ENCODE measurements at places on chromosomes 1 and 21.

DNA sequence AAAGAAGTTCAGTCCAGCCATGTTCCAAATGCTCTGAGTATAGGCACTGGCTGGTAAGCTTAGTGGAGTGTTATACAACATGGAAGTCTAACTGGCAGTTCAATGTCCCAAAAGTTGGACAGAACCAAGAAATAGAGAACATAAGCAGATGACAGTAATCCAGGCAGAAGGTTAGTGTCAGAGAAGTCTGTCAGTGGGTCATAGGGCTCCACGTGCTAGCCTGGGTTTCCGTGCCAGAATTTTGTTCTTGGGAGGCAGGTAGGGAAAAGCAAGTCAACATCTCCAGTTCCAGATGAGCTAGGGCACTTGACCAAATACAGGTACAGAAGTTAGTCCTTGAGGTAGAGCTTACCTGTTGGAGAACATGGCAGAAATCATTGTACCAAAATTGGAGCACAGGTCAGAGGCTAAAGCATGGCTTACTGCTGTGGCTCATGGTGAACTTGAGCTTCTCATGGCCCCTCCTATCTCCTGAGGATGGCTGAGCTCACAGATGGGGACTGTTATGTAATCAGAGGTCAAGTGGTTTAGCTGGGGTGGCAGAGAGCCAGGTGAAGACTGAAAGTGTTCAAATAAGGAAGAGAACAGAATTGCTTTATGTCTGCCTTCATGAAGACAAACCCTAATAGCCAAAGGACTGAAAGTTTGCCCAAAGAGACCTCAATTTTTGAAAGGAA, 170.8 kb downstream of the NFIA start:
- DNase-seq: peak; percentile 15

GRCh38 chr21:22575165-22575584, 1577.0 kb downstream of the NCAM2 start:
- no peak for DNase-seq

DNA sequence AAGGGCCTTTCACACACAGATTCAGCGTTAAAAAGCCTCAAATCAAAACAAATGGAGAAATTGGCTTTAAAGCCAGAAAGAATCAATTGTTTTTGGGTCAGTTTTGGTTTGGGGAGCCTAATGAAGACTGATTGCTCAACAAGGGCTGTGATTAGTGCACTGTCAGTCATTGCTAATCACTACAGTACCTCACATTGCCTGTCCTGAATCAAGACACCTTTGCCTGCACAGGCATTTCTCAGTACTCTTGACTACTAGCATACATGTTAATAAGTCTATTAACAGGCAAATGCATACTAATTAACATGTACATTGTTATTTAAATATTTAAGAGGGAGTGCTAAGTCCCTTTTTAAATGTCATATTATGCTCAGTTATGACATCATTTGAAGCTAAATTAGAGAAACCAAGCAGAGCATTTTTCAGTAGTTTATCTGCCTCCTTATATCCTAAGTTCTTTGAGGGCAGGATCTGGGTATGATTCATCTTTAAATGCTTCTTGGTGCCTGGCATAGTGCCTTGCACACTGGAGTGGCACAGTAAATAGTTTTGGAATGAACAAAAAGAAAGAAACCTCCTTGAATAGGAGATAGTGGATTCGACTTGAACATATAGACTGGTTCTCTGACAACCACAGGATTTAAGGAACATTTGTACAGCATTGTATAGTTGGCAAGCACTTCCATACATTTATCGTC, 25.8 kb upstream of the CCN1 start:
- peak; percentile 89 for DNase-seq

- peak; percentile 37 for DNase-seq
Observed at GRCh38 chr1:55280731-55281130, 65.6 kb upstream of the USP24 start.

GRCh38 chr21:28110074-28110473, 882.6 kb downstream of the LTN1 start:
- no peak for DNase-seq

GRCh38 chr1:183676586-183677189, 23.6 kb upstream of the APOBEC4 start:
- peak; percentile 72 for DNase-seq

DNA sequence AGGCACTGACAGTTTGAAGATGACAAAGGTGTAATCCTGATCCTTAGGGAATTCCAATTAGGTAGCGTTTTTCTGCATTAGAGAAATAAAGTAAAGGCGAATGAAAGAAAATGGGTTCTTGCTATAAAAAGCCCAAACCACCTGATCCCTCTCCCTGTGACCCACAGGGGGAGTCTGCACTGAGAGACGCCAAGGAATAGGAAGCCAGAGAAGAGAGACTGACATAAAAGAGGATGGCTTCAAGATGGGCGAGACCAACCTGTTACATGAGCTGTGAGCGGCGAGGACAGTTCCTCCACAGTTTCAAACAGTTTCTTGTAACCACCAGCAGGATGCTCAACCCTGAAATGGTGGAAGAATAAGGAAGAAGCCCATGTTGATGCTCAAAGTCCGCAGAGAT, 1.4 kb downstream of the RPE65 start:
- no peak for DNase-seq

DNA sequence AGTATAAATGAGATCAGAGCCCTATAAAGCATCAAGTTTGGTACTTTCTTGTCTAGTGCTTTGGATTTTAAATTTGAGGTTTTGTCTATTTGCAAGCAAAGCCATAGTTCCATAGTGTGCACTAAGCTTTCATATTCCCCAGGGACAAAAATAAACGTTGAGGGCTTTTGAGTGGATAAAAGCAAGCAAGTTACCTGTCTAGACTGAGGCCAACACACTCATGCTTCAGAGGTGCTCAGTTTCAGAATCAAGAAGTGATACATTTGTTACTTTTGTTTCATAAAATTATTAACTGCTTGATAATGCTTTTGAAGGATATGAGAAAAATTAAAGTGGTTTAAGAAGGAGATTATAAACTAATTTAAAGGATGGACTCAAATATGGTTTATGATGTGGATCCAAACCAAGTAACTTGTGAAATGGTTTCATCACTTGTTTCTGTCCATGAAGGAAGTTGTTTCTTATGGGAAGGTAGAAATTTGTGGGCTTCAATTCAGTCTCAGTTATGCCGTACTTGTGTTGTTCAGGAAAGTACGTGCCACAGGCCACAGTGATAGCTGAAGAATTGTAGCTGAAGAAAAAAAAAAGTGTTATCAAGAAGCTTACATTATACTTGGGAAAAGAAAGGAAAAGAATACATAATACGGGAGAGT, 71.2 kb downstream of the CHRM3 start:
- no peak for DNase-seq

DNA sequence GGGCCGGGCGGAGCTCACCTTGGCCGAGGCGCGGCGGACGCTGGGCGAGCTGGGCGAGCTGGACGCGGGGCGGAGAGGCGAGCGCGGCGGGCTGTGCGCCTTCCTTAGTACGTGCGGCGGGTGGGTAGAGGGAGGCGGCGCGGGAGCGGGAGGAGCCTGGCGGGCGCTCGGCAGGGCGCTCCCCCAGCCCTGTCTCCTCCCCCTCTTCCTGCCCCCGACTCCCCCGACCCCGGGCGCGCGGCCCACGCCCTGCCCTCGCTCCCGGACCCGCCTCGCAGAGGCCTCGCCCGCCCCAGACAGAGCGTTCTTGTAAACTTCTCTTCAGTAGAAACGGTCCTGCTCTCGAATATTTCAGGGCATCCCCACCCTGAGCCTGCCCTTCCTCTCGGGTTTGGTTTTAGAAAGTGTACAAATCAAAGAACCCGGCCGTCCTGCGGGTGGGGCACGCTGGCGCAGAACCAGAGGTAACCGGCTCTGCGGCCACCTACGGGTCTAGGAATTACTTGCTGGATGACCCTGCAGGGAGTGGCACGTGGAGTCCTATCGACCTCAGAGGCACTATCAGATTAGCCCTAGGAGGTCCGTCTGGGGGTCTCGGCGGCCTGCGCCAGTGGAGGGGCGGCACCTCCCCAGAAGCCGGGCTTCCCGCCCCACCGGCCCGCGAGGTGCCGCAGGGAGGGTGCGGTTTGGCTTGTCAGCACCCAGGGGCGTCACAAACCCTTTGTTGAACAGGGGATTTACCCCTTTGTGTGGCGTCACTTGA, at the start of gene S100A10:
Gene S100A10, minus strand, starts transcription at position 126 of the 763 bp plus-strand sequence. CDS start 7,629 bp downstream, outside the sequence.
- peak; percentile 79 for DNase-seq

DNA sequence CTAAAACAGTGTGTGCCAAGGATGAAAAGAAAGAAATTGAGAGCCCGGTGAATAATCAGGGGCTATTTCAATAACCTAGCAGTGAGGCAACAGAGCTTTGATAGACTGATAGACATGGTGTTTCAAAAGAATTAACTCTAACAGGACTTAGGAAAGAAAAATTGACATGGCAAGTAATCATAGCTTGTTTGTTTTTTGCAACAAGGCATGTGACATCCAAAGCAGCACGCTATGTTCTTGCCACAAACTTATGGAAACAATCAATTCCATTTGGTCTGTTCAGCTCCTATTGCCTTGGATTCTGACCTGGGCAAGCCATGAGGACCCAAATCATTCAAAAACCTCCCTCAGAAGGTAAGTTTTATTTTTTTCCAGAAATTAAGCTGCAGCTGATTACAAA, 608.5 kb downstream of the SMYD3 start:
- no peak for DNase-seq

DNA sequence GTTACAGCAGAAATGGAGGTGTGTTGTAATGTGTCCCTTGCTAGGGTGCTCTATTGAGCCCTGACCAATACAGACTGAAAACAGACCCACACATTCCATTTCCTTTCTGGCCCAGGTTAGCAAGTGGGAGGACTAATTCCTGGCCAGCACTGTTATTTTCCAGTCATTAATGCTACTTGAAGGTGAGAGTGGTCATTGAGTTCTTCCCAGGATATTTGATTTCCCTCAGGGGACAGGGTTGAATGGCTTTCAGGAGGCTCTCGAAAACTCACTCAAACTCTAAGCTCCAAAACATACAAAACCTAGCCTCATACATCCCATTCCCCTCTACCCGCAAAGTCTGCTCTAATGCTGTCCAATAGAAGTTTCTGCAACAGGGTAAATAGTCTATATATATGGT, 6.2 kb downstream of the LRRC52 start:
- DNase-seq: no peak

DNA sequence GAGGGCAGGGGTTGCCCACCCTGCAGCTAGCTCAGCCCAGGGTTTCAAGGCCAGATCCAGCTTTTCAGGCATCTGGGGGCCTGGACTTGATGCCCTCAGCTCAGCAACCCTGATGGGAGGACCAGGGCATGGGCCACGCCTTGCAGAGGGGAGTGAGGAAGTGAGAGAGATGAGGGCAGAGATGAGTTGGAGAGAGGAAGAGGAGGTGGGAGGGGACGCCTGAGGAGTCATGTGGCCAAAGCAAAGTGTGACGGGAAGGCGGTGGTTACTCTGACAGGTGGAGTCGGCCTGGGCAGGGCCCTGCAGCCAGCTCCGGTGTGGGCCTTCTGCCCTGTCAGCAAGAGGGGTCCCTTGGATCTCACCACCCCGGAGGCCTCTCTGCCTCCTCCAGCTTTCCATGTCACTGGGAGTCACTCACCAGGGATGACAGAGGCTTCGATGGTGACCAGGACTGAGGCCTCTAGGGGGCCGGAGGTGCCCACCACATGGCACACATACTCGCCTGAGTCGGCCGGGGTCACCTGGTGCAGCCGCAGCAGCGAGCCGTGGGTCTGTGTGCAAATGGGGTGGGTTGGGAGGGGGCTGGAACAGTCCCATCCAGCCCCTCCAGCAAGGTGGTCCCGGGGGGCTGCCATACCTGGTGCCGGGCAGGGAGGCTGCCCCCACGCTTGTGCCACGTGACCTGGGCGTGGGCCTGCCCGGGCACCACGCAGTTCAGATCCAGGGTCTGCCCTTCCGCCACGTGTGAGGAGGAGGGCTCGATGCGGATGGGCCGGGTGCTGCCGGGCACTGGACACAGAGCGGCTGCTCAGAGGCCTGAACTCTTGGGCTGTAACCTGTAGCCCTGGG, 40.4 kb downstream of the LDLRAD2 start:
- no peak for DNase-seq

DNA sequence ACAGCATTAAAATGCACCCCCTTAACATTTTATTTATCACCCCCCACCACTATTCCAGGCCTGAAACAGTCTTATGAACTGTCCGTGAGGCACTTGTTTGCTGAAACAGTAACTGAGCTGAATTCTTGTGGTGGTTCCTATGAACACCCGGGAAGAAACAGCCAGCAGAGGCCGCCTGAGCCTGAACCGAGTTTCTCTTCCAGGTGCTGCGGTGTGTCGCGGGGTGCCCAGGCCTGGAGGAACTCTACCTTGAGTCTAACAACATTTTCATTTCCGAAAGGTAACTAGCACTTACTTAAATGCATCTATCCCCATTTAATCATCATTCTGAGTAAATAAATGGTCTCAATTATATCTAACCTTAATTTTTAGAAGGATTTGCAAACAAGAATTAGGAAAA, 66.8 kb downstream of the TBCE start:
- DNase-seq: no peak

DNA sequence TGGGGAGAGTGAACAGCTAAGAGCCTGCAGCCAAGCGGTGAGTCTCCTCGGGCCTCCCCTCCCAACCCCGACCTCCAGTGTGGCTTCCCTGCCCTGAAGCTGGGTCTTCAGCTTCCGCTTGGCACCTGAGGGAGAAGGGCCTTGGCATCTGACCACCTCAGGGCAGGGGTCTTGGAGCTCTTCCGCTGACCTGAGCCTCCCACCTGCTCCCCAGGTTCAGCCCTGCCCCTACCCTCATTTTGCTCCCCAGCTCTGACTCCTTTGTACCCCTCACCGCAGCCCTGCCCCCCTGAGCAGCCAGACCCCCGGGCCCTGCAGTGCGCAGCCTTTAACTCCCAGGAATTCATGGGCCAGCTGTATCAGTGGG, 4.9 kb downstream of the ADAMTSL4 start:
- no peak for DNase-seq

DNA sequence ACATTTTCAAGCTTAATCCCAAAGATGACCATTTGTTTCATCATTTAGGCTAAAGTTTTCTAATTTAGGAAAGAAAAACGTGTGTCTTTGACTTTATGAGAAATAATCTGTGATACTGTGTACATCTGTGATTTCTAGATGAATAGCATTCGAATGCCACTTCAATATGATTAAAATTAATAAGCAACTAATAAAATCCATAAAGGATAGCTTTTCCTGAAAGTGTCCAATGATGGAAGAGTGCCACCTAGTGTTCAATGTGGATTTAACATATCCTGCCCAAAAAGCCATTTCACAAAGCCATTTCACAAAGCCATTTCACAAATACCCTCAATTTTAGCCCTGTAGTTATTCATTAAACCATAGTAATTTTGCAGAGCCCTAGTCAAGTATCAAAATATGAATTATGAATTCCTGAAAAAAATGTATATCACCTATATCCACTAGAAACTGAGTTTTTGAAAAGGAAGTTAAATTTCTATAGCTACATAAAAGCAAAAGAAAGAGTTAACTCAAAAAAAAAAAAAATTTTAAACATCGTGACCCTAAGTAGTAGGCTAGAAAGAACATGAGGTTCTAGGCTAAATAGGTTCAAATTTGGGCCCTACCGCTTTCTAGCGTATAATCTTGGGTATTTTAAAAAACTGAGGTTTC, 19.1 kb downstream of the NME7 start:
- peak; percentile 54 for DNase-seq

DNA sequence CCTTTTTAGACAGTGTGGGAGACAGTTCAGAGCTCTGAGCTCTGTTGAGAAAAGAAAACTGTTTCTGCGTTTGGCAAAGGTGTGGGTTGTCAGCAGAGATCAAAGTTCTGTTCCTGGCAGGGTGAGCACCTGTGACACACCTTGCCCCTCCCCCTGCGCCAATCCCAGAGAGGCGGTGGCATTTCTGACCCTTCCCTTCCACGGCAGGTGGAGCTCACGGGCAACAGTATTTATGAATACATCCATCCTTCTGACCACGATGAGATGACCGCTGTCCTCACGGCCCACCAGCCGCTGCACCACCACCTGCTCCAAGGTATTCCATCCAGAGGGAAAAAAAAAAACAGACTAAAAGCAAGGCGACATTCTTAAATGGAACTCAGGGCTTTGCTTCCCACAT, 20.7 kb downstream of the SIM2 start:
- no peak for DNase-seq

Measured in EL (cell line).